ENCODE measurements at places on chromosomes 11 and 22. TPM values are rescaled to one million over a fixed set of nuclear protein-coding genes. Genes with fewer than 3 reads are reported as not detected.

PKDREJ gene
- not detected for total RNA-seq

TUBGCP6 gene
- 58.1 TPM for total RNA-seq

OR6T1 gene
- not detected for total RNA-seq

CREB3L1 gene
- not detected for total RNA-seq

SLC22A12 gene
- total RNA-seq = not detected

TRIM64 gene
- total RNA-seq = not detected

GAB2 gene
- total RNA-seq = 9.8 TPM

TST gene
- total RNA-seq = 8.3 TPM

CYTH4 gene
- total RNA-seq = 107 TPM

CYB5R2 gene
- total RNA-seq = 0.55 TPM

TRABD gene
- total RNA-seq = 115 TPM

ANKK1 gene
- not detected for total RNA-seq

ZNF408 gene
- total RNA-seq = 16.1 TPM

WT1 gene
- not detected for total RNA-seq

PYGM gene
- total RNA-seq = 4.7 TPM

ALDH3B1 gene
- not detected for total RNA-seq

TREH gene
- total RNA-seq = not detected

VWCE gene
- total RNA-seq = 2.2 TPM

PDGFB gene
- 0.34 TPM for total RNA-seq

LARGE2 gene
- 0.71 TPM for total RNA-seq

CNGA4 gene
- total RNA-seq = 0.16 TPM

MS4A6E gene
- not detected for total RNA-seq

SHISA8 gene
- total RNA-seq = not detected

Measured in activated CD8-positive, alpha-beta T cell treated with anti-CD3 and anti-CD28 coated beads, Interleukin-2, amount 10 ng/mL, durations not matched to agents 7 days and 5 days (primary cell).